ENCODE measurements at places on chromosomes 13 and 19. TPM values are rescaled to one million over a fixed set of nuclear protein-coding genes. Genes with fewer than 3 reads are reported as not detected.

DNA sequence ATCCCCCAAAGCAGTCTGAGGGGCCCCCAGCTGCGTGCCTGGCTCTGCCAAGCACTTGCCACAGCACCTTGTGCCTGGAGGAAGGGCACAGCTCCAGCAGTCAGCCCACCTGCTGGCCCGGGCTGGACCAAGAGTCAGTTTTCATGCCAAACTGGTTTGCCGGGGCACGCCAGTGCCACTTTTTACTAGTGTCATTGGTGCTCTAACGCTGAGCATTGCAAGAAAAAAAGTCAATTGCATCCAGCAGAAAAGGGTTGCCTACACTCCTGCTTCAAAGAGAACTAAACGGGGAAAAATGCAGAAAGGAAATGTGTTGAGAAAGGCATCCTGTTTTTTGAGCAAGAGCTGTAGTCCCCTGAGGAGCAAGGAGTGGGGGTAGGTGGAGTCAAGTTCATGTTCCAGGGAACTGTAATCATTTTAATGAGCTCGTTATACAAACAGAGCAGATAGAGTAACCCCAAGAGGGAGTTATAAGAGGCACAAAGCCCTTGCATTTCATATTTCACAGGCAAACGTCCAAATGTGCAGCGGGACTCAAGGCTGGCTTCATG is 68.4 kb downstream of the F2RL3 start:
- H3K4me3 ChIP-seq: no peak overlapping the region
- no peaks in the 10 kb centered on the region for H3K36me3 ChIP-seq
- H3K4me1 ChIP-seq: no peaks in the 10 kb centered on the region
- H3K27me3 ChIP-seq: peaks cover 10% of the 10 kb centered on the region
- H3K27ac ChIP-seq: no peak overlapping the region

Gene GAPDHS
- total RNA-seq: not detected

- H3K27ac ChIP-seq: no peak overlapping the region
- no peaks in the 10 kb centered on the region for H3K27me3 ChIP-seq
- H3K4me3 ChIP-seq: no peak overlapping the region
- H3K4me1 ChIP-seq: no peaks in the 10 kb centered on the region
These were observed 668.7 kb downstream of the PCDH17 start for GRCh38 chr13:58300224-58300623.

Gene NCAN
- not detected for total RNA-seq

GRCh38 chr13:88376760-88377388 is 705.7 kb downstream of the SLITRK5 start:
- H3K4me3 ChIP-seq: no peak overlapping the region
- H3K36me3 ChIP-seq: no peaks in the 10 kb centered on the region
- DNase-seq: no peak
- H3K27me3 ChIP-seq: no peaks in the 10 kb centered on the region
- no peak overlapping the region for H3K27ac ChIP-seq

Gene PTH2
- not detected for total RNA-seq

Gene PTGER1
- 0.93 TPM for total RNA-seq

GRCh38 chr13:27112006-27112405 is 59.6 kb downstream of the USP12 start:
- H3K27ac ChIP-seq: no peak overlapping the region
- DNase-seq: no peak
- peaks cover 30% of the 10 kb centered on the region for H3K36me3 ChIP-seq
- no peaks in the 10 kb centered on the region for H3K27me3 ChIP-seq

DNA sequence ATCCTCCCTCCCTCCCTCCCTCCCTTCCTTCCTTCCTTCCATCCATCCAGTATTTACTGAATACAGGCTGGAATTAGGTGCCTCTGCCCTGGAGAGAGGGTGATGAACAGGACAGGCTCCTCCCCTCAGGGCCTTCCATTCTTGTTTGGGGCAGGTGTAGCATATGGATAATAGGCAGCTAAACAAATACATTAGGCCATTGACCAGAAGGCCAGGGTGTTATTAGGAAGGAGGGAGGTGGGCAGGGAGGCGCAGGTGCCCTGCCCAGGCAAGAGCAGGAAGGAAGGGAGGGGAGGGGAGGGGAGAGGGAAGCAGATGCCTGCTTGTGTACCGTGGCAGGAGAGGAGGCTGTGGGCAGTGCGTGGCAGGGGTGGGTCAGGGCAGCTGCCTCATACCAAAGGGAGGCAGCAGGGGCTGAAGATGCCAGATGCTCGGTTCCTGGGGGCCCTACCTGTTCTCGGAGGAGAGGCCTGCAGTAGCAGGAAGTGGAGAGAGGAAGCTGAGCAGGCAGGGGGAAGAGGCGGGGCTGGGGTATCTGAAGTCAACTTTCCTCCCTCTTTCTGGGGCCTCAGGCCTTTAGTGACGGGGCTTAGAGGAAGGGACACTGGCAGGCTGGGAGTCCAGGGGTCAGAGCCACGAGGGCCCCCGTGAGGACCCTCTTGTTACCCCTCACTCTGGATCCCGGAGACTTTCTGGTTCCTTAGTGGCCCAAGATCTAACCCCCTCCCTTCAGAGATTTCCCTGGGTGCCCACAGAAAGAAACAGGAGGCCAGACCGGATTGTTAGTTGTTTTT is at the start of gene RINL:
Gene RINL (minus strand): TSS at position 495 of the 794 bp plus-strand sequence. CDS start 1,533 bp downstream, outside the sequence.
- H3K36me3 ChIP-seq: peaks cover 24% of the 10 kb centered on the region
- H3K4me1 ChIP-seq: peaks cover 43% of the 10 kb centered on the region
- DNase-seq: peak; percentile 78
- no peaks in the 10 kb centered on the region for H3K27me3 ChIP-seq
- peak within 1 kb of the TSS; percentile 98 for H3K27ac ChIP-seq

DNA sequence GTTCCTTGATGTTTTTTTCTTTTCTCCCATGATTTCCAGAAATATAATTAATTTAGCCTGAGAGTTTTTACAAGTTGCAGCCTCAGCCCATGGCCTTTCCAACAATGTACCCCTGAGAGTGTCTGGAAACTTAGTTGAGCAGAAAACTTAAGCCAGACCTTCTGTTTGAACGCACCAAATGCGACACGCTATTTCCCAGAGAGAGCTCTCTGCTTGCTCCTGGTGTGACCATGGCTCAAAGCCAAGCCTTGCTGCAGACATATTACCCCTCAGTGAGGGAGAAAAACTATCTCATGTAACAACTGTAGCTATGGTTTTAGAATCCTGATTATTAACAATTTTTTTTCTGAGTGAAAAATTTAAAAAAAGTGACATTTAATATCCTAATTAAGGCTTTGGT is 1204.5 kb upstream of the SLC10A2 start:
- H3K4me3 ChIP-seq: no peak overlapping the region
- no peaks in the 10 kb centered on the region for H3K27me3 ChIP-seq
- H3K4me1 ChIP-seq: no peaks in the 10 kb centered on the region
- no peaks in the 10 kb centered on the region for H3K36me3 ChIP-seq
- DNase-seq: no peak

Gene CCDC97
- 43.4 TPM for total RNA-seq

GRCh38 chr13:96090240-96091101 is 564 bp downstream of the HS6ST3 start:
- no peak overlapping the region for H3K4me3 ChIP-seq
- no peak overlapping the region for H3K27ac ChIP-seq
- H3K4me1 ChIP-seq: peaks cover 4% of the 10 kb centered on the region
- no peak for DNase-seq
- H3K36me3 ChIP-seq: peaks cover 2% of the 10 kb centered on the region

Gene GIPC3
- 0.20 TPM for total RNA-seq

DNA sequence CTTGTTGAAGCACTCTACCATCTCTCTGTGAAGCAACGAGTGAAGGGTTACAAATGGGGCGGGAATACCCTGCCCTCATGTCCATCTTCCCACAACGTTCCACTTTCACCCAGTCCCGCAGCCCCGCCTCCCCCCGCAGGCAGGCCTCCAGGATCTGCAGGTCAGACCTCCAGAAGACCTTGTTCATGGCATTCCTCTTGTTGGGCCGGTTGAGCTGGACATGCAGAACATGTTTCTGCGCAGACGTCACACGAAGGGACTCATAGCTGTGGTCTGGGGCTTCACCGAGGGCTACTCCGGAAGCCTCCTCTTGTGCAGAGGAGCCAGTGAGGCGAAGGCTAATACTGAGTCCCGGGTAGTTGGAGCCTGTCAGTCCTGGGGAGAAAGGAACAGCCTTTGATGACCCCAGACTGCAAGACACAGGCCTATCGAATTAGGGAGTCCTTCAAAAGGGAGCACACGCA is 420 bp downstream of the ECH1 start:
- H3K4me1 ChIP-seq: peaks cover 34% of the 10 kb centered on the region
- H3K36me3 ChIP-seq: peaks cover 42% of the 10 kb centered on the region
- no peak for DNase-seq

GRCh38 chr19:21604351-21604926 is 99.0 kb downstream of the ZNF429 start:
- peak overlapping the region; percentile 60 for H3K4me3 ChIP-seq
- no peaks in the 10 kb centered on the region for H3K27me3 ChIP-seq
- no peak for DNase-seq
- no peaks in the 10 kb centered on the region for H3K36me3 ChIP-seq
- H3K27ac ChIP-seq: no peak overlapping the region
- H3K4me1 ChIP-seq: peaks cover 11% of the 10 kb centered on the region

Gene ETV2
- 0.96 TPM for total RNA-seq

- no peak overlapping the region for H3K4me3 ChIP-seq
- H3K4me1 ChIP-seq: peaks cover 39% of the 10 kb centered on the region
These were observed 43.3 kb downstream of the CAPN12 start for GRCh38 chr19:38700902-38701454.

DNA sequence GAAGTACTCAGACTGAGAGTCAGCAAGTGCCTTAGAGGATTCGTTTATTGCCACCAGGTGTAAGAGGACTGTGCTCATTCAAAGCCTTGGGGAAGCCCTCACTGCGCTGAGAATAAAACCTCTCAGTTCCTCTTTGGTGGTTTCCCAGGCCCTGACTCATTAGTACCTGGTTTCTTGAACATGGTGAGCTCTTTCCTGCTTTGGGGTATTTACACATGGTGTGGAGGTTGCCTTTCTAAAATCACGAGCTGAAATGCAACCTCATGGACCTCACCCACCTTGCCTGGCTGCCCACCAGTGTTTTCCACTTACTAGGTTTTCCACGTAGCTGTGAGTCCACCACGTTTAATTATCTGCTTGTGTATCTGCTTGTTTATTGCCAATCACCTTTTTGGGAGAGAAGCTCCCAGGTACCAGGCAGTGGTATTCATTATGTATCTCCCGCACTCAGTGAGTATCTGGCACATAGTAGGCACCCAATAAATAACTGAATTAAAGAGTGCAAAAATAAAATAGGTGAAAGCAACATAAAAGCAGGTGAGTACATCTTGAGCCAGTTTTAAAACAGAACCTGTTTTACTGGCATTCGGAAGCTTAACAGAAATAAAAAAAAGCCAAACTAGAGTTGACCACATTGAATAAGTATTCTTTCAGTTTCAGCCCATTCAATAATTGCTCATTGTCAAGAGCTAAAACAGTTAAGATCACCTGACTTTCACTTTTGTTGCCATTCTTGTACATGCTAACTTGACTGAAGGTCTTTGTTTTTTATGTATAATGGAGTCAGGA is 533.0 kb downstream of the MYO16 start:
- no peak overlapping the region for H3K4me3 ChIP-seq
- no peaks in the 10 kb centered on the region for H3K36me3 ChIP-seq
- peaks cover 2% of the 10 kb centered on the region for H3K27me3 ChIP-seq
- DNase-seq: peak; percentile 58

Gene CD37
- 278 TPM for total RNA-seq

GRCh38 chr19:12726988-12727316 is 3.2 kb upstream of the TNPO2 start:
- H3K27me3 ChIP-seq: no peaks in the 10 kb centered on the region
- peaks cover 26% of the 10 kb centered on the region for H3K4me1 ChIP-seq
- no peak overlapping the region for H3K4me3 ChIP-seq
- peaks cover 44% of the 10 kb centered on the region for H3K36me3 ChIP-seq

Gene TPTE2
- 0.30 TPM for total RNA-seq

- peaks cover 1% of the 10 kb centered on the region for H3K4me1 ChIP-seq
- no peak overlapping the region for H3K4me3 ChIP-seq
- H3K27ac ChIP-seq: no peak overlapping the region
These were observed 7.5 kb upstream of the NFIX start for GRCh38 chr19:12987781-12988180.

- H3K27ac ChIP-seq: no peak overlapping the region
- no peak overlapping the region for H3K4me3 ChIP-seq
- H3K27me3 ChIP-seq: no peaks in the 10 kb centered on the region
- no peak for DNase-seq
- peaks cover 41% of the 10 kb centered on the region for H3K4me1 ChIP-seq
These were observed 9.6 kb downstream of the C19orf53 start for GRCh38 chr19:13783565-13784500.

DNA sequence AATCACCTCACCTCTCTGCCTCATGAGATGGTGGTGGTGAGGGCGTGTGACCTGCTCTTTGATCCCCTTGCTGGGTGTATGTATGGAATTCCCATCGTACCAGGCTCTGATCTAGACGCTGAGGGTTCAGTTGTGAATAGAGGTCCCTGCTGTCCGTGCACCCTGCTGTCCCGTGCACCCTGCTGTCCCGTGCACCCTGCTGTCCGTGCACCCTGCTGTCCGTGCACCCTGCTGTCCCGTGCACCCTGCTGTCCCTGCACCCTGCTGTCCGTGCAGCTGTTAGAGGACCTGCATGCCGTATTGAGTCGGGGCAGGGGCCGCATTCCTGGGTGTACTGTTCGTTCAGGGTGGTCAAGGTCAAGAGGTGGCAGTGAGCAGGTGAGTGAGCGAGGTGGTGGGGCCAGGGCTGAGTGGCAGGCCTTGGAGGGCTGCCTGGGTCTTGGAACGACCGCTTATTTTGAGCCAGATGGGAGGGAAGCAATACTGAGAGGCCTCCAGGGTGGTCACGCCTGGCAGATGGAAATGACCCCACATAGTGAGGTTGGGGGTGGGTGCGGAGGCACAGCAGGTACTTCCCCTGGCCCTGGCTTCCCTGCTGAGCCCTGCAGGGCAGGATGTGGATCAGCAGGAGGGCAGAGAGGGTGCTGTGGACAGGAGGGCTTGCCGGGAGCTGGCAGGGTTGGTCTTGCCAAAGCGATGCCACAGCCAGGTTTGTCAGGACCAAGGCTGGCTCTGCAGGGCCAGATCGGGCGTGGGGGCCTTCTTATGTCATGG is 4.6 kb upstream of the EPN1 start:
- DNase-seq: no peak
- H3K4me1 ChIP-seq: peaks cover 30% of the 10 kb centered on the region
- no peak overlapping the region for H3K4me3 ChIP-seq
- no peak overlapping the region for H3K27ac ChIP-seq
- H3K27me3 ChIP-seq: no peaks in the 10 kb centered on the region
- peaks cover 62% of the 10 kb centered on the region for H3K36me3 ChIP-seq

Gene CILP2
- 0.08 TPM for total RNA-seq

- no peak overlapping the region for H3K4me3 ChIP-seq
- no peaks in the 10 kb centered on the region for H3K27me3 ChIP-seq
- H3K4me1 ChIP-seq: no peaks in the 10 kb centered on the region
- H3K36me3 ChIP-seq: no peaks in the 10 kb centered on the region
These were observed 69.8 kb downstream of the TSHZ3 start for GRCh38 chr19:31279436-31279765.

GRCh38 chr13:38856065-38856464 is 134.6 kb downstream of the STOML3 start:
- H3K27ac ChIP-seq: no peak overlapping the region
- no peak overlapping the region for H3K4me3 ChIP-seq
- H3K4me1 ChIP-seq: no peaks in the 10 kb centered on the region
- H3K36me3 ChIP-seq: no peaks in the 10 kb centered on the region
- H3K27me3 ChIP-seq: peaks cover 3% of the 10 kb centered on the region
- DNase-seq: no peak

Measured in activated CD4-positive, alpha-beta memory T cell treated with anti-CD3 and anti-CD28 coated beads, Interleukin-2, amount 10 ng/mL, durations not matched to agents 7 days and 5 days (primary cell).